ENCODE measurements at places on chromosomes 3 and 15.

GRCh38 chr15:72538931-72539330 is 64.8 kb downstream of the ARIH1 start:
- no peak for DNase-seq

DNA sequence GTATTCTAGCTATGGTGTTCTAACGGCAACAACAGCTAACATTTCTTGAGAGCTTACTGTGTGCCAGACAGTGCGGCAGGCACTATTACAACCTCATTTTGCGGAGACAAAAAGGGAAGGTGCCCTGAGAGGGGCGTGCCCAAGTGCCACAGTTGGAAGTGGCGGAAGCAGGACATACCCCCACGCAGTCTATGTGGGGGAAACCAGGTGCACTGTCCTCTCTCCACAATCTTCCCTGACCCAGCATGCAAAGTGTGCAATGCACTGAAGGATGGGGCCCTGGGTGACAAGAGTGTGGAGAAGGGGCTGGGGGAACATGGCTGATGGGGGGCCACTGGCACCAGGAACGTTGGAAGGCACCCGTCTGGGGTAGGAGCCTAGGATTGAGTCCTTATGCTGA is 8.6 kb downstream of the ANP32A start:
- no peak for DNase-seq

DNA sequence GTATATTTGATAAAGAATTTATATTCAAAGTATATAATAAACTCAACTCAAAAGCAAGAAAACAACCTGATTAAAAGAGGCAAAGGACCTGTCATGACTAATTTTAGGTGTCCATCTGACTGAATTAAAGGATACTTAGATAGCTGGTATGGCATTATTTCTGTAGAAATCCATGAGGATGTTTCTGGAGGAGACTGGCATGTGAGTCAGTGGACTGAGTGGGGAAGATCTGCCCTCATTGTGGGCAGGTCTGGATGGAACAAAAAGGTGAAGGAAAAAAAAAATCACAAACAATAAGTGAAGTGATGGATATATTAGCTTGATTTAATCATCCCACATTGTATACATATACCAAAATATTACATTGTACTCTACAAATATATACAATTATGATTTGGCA is 16.6 kb downstream of the ANKRD28 start:
- no peak for DNase-seq

DNA sequence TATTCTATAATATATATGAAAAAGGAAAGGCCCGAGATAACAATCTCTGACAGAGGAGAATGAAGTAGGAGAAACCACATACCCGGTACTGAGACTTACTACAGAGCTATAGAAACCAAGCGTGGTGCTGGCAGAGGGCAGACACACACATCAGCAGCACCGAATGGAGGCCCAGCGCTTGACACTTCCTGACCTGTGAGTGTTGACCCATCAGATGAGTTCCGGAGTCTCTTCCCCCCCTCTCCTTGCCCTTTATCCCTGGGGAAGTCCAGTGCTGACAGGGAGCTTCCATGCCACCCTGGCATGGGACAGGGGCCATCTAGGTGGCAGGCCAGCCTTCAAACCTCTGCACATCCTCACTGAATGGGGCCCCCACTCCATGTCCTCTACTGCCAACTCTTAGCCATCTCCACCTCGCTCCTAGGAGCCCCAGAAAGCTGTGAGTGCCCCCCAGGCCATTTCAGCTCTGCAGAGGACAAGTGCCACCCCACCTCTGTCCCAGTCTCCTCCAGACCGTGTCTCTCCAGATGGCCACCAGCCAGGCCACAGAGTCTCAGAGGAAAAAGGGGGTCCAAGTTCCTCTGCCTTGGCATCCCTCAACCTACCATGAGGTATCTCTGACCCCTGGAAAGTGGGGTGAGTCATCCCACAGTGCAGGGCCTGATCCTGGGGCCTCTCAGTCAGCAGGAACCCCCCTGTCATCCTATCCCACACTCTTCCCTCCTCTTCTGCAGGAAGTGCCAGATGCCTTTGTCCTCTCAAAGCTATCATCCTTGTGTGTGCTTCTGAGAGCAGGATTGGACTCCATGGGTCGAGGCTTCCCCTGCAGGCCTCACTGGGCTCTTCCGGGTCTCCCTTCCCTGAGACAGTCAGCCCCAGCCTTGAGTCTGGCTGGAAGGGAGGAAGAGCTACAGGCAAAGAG is 116.5 kb upstream of the ALDH1A3 start:
- DNase-seq = no peak

GRCh38 chr15:100580414-100580813 is 21.6 kb downstream of the LINS1 start:
- DNase-seq = no peak

- no peak for DNase-seq
These were observed 7.3 kb upstream of the MAPK6 start for GRCh38 chr15:52011711-52012144.

Data from urothelium cell line (cell line).